ENCODE measurements at places on chromosomes 6 and 20.
A peak's percentile ranks its signal among the peaks of the same experiment; 100 is the strongest.

DNA sequence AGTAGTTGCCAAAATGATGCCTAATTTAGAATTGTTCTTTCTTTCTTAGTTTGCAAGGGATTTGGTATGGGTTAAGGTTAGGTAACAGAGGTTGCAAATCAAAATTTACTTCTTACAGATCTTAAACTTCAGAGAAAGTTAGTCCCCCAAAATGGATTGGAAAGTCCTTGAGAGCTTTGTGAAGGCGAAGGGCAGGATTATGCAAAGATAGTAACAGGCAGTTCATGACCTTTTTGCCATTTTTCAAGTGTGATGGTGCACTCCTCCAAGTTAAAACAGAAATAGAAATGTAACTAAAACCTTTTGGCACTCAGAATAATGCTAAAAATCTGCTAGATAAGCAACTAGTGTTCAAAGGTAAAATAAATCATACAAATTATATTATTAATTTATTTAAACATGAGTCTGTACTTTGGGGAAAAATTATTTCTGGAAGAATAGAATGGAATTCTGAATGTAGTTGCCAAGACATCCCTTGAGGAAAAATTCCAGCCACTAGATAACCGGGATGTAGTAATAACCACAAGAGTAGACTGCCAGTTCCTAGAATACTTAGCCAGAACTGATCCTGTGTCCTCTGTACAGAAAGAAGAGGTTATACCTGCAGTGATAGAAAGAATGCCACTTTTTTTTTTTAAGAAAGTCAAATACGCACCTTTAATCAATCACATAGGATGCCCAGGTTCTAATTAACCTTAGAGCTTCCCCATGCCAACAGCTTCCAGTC, 31.8 kb upstream of the DAAM2 start:
- no peak for DNase-seq

- no peak for DNase-seq
These were observed 1.7 kb downstream of the PMEPA1 start for GRCh38 chr20:57707849-57708693.

DNA sequence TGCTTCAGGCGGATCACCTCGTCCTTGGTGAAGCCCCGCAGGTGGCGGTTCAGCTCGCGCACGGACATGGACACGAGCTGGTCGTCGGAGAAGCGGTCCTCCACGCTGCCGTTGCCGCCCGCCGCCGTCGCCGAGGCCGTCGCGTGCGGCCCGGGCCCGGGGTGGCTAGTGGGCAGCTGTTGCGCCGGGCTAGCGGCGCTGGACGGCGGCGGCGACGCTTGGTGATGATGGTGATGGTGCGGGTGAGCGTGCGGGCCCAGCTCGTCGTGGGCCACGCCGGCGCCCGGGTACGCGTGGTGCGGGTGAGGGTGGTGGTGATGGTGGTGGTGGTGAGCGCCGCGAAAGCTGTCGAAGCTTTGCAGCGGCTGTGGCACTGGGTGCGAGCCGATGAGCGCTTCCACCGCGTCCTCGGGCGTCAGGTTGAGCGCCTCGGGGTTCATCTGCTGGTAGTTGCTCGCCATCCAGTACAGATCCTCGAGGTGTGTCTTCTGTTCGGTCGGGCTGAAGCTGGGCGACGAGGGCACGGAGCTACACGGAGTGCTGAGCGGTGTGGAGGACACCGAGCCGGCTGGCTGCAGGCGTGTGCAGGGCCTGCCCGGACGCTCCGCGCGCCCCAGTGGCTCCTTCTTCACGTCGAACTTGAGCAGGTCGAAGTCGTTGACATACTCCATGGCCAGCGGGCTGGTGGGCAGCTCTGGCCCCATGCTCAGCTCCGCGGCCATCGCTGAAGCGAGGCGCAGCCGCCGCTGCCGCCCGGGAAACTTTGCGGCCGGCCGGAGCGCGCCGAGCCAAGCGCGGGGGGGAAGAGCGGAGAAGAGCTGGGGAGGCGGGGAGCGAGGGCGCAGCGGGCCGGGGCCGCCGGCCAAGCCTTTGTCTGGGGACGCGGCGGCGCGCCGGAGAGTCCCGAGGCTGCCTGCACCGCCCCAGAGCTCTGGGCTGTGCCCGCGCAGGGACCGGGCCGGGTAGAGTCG, 622 bp downstream of the MAFB start:
- no peak for DNase-seq

DNA sequence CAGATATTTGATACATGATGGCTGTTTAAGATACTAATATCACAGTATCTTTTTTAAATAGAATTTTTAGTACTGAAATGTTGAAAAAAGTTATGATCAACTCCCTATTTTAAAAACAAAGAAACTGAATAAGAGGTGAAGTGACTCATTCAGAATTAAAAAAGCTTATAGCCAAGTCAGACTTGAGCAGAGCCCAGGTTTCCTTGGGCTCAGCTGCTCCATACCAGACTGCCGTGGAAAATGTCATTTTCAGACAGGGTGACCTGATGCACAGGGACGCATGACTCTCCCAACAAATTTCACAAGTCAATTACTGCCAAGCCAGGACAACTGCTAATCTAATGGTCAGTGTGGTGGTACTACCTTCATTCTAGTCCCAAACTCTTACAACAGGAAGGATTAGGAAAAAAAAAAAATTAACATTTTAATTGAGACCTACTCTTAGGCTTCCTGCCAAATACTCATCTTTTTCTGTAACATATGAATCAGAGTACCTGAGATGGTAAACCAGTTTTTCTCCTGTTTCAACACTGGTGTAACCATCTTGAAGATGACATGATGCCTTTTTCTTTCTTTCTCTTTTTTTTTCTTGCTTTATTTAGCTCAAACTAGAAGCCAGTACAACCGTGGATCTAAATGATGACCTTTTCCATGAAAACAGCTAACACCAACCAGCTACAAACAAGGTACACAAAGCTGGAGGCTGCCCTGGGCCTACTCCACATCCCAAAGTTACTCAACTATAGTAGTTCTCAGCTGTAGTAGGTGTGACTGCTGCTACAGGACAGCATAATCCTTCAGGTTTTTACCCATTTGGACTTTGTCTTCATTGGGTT, 30.5 kb downstream of the SLC22A23 start:
- DNase-seq = no peak

DNA sequence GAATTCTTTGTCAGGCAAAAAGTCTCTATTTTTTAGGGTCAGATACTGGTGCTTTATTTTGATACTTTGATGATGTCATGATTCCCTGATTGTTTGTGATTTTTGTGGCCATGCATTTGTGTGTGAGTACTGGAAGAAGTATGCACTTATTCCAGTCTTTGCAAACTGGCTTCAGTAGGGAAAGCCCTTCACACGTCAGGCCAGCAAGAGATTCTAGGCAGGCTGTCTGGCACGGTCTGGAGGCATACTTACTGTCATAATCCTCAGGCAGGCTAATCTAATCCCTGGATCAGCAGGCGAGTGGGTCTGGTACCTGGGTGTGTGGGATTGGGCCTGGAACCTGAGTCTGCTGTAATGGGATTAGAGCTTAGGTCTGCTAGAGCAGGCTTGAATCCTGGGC, 391.8 kb upstream of the MMS22L start:
- DNase-seq = no peak

DNA sequence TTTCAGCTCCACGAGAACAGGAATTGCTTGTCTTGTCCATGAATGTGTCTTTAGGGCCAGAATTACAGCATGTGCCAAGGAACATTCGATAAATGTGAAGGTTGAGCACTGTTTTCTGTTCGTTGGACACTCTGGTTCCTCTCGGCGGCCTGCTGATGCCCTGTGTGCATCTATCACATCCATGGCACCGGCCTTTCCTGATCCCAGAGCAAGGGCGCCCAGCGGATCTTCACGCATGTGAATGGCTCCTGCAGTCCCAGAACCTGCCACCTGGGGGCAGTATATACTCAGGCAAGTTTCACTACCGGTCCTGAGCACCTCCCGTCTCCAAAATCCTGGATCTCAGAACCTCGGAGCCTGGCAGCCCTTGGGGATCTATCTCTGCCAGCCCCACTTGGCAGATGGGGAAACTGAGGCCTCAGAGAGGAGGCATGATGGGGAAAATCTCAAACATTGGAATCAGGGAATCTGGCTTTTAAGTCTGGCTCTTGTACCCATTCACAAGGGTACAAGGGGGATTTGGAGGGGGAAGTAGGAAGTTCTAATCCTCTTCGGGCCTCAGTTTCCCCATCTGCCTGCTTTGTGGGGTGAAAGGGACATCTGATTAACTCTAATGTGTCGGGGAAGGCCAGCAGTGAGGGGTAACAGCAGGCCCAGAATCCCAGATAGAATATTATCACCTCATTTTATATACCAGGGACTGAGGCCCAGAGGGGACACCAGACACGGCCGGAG, 4.3 kb upstream of the CEBPB start:
- DNase-seq = peak; percentile 84

DNA sequence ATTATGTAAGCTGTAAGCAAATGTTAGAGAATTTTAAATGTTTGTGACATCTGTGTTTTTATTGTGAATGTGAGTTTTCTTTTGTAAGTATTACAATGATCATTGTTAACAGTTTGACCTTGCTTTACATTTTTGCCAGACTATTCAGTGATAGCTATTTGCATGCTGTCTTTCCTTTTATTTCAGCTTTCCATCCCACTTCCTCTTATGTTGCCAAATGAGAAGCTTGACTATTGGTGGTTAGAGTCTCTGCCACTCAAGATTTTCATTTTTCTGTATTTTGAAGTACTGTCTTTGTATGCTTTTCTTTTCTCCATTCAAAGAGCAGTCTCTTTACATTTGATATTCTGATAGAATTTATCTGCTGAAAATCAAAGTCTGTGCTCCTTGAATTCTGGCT, 104.1 kb downstream of the PRIM2 start:
- DNase-seq = no peak

DNA sequence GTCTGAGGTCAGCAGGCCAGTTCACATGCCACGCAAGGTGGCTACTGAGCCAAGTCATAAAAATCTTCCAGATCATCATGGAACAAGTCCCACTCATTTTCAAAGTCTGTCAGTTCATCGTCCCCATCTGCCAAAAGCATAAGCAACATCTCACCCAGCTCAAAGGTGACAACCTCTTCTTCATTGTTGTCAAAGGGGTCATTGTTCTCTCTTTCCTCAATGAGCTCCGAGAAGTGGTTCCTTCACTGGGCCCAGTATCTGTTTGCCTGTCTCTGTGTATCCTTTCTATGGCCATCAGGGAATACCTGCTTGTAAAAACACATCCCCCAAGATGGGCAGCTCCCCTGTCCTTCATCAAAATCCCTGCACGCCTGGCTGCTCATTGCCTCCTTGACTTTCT, 49.5 kb downstream of the ZNF334 start:
- no peak for DNase-seq

DNA sequence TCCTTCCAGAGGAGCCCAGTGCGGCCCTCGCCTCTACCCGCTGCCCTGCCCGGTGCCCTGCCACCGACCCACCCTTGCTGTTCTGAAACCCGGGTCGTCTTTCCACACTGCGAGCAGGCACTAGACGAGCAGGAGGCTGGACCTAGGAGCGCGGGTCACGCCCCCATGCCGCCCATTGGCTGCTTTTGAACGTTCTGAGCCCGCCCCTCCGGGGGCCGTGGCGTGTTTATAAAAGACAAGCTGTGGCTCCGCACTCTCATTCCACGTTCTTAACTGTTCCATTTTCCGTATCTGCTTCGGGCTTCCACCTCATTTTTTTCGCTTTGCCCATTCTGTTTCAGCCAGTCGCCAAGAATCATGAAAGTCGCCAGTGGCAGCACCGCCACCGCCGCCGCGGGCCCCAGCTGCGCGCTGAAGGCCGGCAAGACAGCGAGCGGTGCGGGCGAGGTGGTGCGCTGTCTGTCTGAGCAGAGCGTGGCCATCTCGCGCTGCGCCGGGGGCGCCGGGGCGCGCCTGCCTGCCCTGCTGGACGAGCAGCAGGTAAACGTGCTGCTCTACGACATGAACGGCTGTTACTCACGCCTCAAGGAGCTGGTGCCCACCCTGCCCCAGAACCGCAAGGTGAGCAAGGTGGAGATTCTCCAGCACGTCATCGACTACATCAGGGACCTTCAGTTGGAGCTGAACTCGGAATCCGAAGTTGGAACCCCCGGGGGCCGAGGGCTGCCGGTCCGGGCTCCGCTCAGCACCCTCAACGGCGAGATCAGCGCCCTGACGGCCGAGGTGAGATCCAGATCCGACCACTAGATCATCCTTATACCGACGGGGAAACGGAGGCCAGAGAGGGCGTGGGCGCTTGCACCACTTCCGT, at the start of gene ID1:
TSS of gene ID1 (plus strand) at position 259 of the 871 bp plus-strand sequence. CDS start at position 358, 99 bp downstream.
- peak; percentile 97 for DNase-seq

GRCh38 chr6:5457983-5458683, 196.8 kb downstream of the FARS2 start:
- DNase-seq = no peak

- no peak for DNase-seq
These were observed 45.8 kb upstream of the CEP162 start for GRCh38 chr6:84273048-84273809.

GRCh38 chr6:77620278-77620882, 32.5 kb upstream of the MEI4 start:
- DNase-seq = no peak

DNA sequence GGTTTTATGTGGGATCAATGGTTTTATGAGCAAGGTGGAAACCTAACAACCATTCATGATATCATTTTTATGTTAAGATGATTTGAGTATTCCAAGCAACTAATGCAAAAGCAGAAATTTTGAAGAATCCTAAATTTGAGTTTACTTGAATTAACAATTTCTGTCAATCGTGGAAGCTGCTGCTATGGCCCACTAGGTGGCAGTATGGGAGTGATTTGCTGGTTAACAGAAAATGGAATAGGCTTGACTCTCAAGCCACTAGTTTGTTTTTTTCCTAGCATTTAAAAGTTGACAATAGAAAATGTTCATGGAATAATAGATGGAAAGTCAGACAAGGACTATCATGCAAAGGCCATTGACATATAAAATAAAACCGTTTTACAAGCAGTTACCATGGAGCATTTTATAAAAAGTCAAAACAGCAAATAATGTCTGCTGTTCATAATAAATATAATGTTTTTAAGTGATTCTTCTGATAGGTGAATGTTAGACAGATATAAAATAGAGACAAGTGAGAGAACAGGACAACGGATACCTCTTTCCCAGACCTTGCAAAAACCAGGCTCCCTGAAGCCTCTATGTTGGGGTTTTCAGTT, 43.0 kb upstream of the TMEM200A start:
- DNase-seq = peak; percentile 53

GRCh38 chr20:25065625-25066338, 7.8 kb upstream of the ACSS1 start:
- DNase-seq = peak; percentile 58

DNA sequence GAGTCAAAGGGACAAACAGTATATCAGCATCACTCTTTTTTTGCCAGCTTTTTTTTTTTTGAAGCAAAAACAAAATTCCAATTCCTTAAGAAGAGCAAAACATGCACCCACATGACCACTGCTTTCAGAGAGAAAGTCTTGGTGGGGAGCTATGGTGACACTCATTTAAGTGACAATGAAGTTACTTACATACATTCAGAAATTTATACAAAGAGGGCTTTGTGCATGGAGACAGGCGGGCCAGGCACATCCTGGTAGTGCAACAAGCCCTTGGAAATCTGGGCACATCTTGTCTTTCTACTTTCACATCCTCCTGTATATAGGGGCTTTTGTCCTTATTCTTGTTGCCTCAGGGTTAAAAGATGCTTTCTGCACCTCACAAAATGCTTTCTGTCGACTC, 55.9 kb downstream of the IL22RA2 start:
- no peak for DNase-seq

DNA sequence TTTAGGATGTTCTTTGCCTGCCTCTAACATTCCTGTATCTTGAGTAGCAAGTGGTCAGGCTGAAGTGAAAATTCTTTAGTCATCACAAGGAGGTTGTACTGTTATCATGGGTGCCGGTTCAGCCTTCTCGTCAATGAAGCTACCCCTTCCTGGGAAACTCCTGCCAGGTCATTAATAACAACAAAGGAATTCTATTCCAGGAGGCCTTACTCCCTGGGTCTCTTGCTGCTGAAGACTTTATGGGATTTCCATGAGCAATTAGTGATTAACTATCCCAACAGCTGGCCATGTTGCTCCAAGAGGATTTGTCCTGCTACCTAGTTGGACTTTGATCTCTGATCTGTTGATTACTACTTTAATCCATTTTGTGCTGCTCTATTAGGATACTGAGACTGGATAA, 62.7 kb upstream of the ELOVL5 start:
- DNase-seq = no peak
